ENCODE measurements at places on chromosomes 13 and 19.

DNA sequence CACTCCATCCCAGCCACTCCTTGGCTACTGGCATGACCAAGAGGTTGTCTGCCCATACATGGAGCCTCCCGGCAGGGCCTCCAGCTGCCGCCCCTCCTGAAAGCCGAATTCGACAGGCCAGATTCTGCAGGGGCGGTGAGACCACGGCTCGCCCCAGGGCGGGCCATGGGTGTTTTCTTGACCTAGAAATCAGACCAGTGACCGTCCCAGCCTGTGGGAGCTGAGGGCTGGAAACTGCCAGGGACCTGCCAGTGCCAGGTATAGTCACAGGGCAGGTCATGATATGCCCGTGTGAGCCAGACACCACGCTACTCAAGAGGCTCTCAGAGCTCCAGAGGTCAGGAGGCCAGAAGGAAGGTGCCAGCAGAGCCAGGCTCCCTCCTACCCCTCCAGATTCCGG is 16.8 kb downstream of the DAPK3 start:
- no peak for DNase-seq

DNA sequence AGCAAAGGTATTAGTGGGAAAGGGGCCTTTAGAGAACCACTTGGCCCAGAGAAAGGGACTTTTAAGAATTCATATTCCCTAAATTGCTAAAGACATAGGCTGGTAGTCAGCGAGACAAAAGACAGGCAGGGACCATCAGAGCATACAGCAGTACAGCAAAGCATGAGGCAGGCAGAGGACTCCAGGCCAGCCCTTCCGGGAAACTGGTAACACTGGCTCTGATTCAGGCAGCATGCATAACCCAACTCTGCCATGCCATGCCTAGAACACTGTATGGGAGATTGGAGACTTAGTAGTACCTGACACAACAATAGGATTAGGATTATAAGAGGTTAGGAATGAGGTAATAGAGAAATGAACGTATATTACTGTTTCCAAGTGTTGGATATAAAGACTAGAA is 34.9 kb downstream of the CAB39L start:
- no peak for DNase-seq

GRCh38 chr19:22532388-22533300 is 101.5 kb upstream of the ZNF492 start:
- DNase-seq, result no peak

GRCh38 chr13:110187641-110188161 is 119.3 kb downstream of the COL4A1 start:
- no peak for DNase-seq

- no peak for DNase-seq
Observed at GRCh38 chr13:72985610-72986009, 73.2 kb upstream of the KLF5 start.

GRCh38 chr19:28828276-28828870 is 384.6 kb downstream of the UQCRFS1 start:
- no peak for DNase-seq

GRCh38 chr13:108987517-108987916 is 358.1 kb downstream of the MYO16 start:
- no peak for DNase-seq

DNA sequence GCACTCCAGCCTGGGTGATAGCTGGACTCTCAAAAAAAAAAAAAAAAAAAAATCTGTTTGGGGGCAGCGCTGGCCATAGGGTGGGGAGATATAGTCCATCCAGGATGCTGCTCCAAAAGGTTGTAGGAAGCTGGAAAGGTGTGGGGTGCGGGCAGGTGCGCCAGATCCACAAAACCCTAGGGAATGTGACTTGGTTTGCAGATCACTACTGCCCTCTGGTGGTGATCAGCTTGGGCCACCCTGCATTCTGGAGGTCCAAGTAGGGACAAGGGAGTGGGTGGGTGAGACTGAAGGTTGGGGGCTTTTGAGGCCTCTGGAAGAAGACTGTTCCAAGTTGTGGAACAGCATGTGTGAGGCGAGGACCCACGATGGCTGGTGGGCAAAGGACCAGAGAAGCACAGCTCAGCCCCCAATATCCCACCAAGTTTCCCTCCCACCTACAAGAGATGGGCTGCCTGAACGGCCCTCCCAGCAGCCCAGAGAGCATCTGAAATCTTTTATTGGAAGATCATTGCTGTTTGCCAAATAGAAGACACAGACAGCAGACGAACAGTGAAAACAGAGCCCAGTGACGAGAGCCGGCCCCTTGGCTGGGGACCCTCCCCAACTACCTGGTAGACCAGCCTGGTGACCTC is 10.4 kb upstream of the TYK2 start:
- DNase-seq, result peak; percentile 46

GRCh38 chr19:53161123-53161522 is 2.3 kb upstream of the ZNF347 start:
- no peak for DNase-seq

DNA sequence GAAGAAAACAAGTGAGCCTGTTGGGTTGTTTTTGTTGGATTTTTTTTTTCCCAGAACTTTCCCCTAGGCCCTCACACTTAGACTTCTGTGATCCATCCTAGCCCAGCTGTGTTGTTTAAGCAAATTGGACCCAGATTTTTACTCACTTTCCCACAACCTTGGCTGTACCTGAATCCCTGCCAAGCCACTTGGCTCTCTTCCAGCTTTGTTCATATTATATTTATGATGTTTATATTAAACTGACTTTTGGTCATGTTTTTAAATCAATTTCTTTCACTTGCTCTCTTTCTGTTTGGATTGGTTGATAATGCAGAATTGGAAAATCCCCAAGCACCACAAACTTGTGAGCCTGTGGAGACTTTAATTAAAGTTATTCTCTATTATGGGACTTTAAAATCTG is 16.6 kb downstream of the OLFM4 start:
- DNase-seq, result no peak

- DNase-seq, result no peak
Observed at GRCh38 chr19:44869733-44870470, 21.2 kb upstream of the TOMM40 start.

DNA sequence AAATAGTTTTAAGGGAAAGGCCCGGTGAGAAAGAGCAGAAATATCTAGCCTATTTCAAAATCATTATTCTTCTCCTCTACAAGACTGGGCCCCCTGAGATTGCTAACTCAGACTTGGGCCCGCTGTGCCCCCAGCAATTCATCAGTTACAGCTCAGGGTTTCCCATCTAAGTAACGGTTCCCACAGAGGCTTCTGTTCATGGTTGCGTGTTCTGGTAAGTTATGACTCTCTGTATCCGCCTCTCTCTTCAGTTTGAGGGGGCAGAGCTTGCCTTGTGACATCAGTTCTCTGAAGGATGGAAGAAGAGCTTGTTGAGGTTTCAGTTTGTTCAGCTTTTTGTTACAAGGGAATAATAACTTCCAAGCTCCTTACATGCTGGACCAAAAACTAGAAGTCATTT is 11.6 kb downstream of the ZNF57 start:
- no peak for DNase-seq

- no peak for DNase-seq
Observed at GRCh38 chr13:24228852-24229458, 68.4 kb downstream of the SPATA13 start.

- DNase-seq, result no peak
Observed at GRCh38 chr13:73998631-73999030, 135.6 kb downstream of the KLF12 start.

DNA sequence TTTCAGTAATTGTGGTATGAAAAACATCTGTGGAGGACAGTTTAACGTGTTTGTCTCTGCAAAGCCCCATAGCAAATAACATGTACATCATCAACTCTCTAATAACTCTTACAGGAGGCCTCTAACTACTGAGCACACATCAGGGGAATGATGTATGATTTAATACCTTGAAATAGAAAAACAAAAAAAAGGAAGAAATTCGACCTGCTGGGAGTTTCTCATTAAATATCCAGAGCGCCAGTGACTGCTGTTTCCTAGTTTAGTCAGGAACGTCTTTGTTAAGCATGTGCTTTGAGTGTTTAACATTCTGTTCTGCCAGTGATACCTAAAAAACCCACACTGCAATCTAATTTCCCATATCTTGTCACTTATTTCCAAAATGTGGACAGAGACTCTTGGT is 235.4 kb downstream of the PCDH20 start:
- DNase-seq, result no peak

GRCh38 chr13:94216476-94216875 is 263.0 kb downstream of the DCT start:
- DNase-seq, result no peak

DNA sequence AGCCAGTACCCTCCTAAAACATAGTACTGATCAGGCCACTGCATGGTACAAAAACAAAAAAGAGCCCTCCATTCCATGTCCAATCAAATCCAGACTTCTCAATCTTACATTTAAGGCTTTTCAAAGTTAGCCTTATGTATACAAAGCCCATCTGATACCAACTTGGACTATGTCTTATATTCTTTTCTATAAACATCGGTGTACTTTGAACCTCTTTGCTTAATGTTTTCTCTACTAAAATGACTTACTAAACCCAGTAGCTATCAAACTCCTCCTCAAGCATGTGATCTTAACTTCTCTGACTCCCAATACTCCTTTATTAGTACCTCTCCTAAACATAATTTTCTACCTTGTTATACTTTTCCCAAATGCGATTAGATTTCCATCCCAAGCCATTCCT is 14.8 kb downstream of the TSC22D1 start:
- no peak for DNase-seq

GRCh38 chr13:52644108-52644507 is 1.9 kb downstream of the HNRNPA1L2 start:
- DNase-seq, result no peak

DNA sequence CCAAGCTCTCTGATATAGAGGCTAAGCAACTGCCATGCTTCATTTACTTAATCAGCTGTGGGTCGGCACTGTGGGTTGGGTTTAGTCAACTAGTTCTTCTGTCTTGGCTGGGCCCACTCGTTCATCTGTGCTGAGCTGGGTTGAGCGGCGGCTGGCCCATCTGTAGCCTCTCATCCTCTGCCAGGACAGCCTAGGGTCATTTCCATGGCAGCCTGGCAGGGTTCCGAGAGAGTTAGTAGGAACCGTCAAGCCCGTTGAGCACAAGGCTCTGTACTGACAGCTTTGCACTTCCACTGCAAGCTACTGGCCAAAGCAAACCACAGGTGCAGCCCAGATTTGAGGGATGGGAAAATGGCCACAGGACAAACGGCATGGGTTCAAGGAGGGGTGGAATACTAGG is 6.6 kb upstream of the ZNF835 start:
- DNase-seq, result no peak

GRCh38 chr13:39540929-39541605 is 61.9 kb downstream of the LHFPL6 start:
- no peak for DNase-seq

DNA sequence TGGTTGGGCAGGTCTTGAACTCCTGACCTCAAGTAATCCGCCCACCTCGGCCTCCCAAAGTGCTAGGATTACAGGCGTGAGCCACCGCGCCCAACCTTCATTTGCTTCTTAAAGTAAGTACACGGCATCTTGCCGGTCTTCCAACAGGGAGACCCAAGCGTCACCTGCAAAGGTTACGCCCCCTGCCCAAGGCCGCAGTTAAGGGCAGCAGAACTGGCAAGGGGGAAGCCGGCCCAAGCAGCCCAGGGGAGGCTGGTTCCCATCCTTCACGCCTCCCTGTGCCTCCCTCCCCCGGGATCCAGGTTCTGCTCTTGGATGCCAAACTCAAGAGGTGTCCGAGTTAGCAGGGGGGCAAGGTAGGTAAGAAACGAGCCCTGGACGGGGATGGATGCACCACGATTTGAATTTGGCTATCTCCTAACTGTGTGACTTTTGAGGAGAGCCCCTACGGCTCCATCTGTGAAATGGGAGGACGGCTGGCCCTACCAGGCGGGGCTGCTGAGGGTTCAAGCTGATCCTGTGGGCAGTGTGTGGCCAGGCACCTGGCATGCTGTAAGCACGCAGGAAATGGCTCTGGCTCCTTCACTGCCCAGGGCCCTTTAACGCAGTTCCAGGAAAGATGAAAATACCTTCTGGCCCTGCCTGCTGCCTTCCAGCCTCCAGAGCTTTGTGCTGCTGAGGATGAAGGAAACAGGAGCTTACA is 9.0 kb downstream of the RFX1 start:
- DNase-seq, result no peak

GRCh38 chr19:1742989-1743696 is 10.2 kb upstream of the ONECUT3 start:
- DNase-seq, result no peak

DNA sequence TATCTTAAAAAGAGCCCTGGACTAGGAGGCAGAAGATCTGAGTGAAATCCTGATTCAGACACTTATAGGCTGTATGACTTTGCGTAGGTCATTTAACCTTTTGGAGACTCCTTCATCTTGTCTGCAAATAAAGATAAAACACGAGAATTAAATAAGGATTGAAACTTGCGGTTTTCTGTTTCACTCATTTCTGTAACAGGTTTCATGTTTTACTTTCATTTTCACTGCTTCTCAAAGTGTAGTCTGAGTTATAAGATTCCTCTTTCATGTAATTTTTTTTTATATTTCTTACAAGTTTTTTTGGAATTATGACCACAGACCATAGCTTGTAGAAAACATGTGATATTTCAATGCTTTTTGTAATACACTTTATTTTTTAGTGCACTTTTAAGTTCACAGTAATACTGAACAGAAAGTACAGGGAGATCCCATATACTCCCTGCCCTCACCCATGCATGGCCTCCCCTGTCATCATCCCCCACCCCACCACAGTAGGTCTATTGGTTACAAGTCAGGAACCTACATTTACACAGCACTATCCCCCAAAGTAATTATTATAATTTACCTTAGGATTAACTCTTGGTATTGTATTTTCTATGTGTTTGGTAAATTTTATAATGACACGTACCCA is 174.6 kb downstream of the ITGBL1 start:
- DNase-seq, result no peak

DNA sequence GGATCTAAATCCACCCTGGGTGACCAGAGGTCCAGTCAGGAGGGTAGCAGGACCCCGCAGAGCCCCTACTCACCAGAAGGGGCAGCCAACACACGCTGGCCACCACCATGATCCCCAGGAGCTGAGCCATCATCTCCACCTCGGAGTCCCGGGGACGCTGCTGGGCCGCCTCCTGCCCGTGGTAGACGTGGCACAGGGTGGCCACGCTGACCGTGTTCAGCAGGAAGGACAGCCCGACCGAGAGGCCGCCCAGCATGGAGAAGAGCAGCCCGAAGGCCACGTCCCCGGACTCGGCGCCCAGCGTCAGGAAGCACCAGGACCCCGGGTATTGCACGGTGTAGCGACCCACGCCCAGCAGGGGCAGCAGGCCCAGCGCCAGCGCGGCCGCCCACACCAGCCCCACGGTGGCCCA is 6.9 kb downstream of the TBXA2R start:
- DNase-seq, result no peak

DNA sequence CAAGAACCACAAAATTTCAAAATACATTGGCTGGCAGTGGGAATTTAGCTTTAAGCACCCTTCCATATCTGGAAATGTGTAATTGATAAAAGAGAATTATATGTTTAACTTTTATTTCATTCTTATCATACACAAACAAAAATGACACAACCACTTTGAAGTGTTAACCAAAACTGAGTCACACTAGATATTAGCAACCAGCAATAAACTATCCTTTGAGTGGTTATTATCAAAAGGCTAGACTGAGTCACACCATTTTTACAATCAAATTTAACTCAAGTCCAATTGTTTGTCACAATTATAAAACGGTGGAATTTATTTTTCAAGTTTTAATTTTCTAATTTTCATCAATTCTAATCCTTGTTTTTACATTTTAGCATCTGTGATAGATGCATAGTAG is 121.7 kb downstream of the LIG4 start:
- DNase-seq, result no peak

- DNase-seq, result no peak
Observed at GRCh38 chr13:50125304-50125553, 110.0 kb downstream of the KCNRG start.

Data from activated gamma-delta T cell treated with anti-CD3 and anti-CD28 coated beads, Interleukin-2, amount 50 U/mL, for 16 hours (primary cell).